A549 treated with Mapracorat at 1 μM for 4 hours (cell line): ENCODE measurements at places on chromosomes 16 and 17. TPM values are rescaled to one million over a fixed set of nuclear protein-coding genes. Genes with fewer than 3 reads are reported as not detected.

The OVCA2 gene
- total RNA-seq = 57.8 to 84.0 TPM (median 74.1 TPM) in 5 replicates

The CSH1 gene
- total RNA-seq = not detected in 5 replicates

The TUBD1 gene
- total RNA-seq = 10.5 to 12.3 TPM (median 10.7 TPM) in 5 replicates

The TRPV3 gene
- total RNA-seq = 0.22 to 0.59 TPM (median 0.28 TPM) in 5 replicates

The TP53TG3F gene
- total RNA-seq = 0.12 to 0.18 TPM (median 0.15 TPM) in 3 of 5 replicates, not detected in the others

The TNFSF12 gene
- total RNA-seq = 10.0 to 13.5 TPM (median 10.9 TPM) in 5 replicates

The CCL22 gene
- total RNA-seq = 0.05 to 0.07 TPM (median 0.07 TPM) in 4 of 5 replicates, not detected in the other

The SOX8 gene
- 1.4 to 2.8 TPM (median 2.6 TPM) in 5 replicates for total RNA-seq

The TEKT1 gene
- 0.04 to 0.23 TPM (median 0.07 TPM) in 4 of 5 replicates, not detected in the other for total RNA-seq
